ENCODE measurements at places on chromosomes 4 and X.

DNA sequence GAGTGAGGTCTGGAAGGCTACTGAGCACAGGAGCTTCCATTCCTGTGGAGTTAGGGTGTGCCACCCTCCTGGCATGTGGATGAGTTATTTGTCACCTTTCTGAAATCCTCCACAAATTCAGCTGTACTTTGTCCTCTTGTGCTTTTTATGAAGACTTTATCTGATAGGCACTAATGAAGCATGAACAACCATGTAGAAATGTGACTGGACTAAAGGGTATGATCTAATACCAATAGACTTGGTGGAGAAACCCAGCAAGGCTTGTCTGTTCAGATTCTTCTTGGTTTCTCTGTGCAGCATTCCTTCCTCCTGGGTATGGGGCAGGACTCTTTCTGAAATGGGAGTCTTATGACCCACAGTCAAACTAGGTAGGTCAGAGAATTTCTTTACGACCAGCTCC lies 9.6 kb downstream of the NBDY start:
- no peak for DNase-seq

GRCh38 chr4:24056289-24056688 lies 166.4 kb upstream of the PPARGC1A start:
- DNase-seq: no peak

DNA sequence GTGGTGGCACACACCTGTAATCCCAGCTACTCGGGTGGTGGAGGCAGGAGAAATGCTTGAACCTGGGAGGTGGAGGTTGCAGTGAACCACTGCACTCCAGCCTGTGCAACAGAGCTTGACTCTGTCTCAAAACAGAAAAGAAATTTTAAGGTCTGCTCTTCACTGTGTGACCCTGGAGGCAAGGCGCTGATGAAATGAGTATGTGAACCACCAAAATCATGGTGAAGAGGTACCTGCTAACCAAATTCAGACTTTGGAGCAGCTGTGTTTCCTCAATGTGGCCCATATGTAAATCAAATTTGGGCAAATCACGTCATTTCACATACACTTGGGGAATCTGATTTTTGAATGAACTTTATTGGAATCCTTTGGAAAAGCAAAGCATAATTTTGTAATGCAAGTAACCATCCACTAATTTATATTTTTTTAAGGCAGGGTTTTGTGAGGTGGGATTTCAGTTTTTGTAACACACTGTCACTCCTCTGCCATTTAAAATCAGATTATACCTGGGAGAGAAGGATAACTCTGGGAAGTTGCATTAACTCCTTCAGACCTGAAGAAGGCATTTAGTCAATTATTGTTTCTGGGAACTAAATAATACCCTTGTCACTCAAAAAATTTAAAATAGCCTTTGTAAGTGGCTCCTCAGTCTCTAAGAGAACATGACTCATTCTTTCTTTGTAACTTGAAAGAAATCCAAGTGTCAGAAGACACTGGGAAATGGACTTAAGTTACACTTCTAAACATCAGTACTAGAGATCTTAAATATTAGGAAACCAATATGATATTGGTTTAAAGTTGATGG lies 24.0 kb downstream of the DOCK11 start:
- DNase-seq: no peak

- no peak for DNase-seq
Measured at GRCh38 chr4:167419468-167420140, 185.3 kb upstream of the SPOCK3 start.

Measured in activated naive CD4-positive, alpha-beta T cell treated with anti-CD3 and anti-CD28 coated beads, Interleukin-2, amount 50 U/mL, for 16 hours (primary cell).